ENCODE measurements at places on chromosomes 1 and 21.

DNA sequence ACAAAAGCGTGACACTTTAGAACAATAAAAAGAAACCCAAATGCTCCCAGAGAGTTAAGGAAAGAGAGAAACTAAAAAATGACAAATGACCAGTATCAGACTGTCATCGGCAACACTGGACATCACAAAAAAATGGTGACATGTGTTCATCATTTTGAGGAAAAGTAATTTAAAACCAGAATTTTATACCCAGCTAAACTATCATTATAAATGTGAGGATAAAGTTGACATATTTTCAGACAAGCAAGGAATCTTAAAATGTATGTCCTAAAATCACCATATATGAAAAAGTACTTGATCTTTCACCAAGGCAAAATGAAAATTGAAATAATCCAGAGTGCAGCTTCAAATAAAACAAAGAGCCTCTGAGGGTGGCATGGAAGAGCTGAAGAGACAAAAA lies 1.3 kb upstream of the KRTAP10-11 start:
- DNase-seq, result no peak

DNA sequence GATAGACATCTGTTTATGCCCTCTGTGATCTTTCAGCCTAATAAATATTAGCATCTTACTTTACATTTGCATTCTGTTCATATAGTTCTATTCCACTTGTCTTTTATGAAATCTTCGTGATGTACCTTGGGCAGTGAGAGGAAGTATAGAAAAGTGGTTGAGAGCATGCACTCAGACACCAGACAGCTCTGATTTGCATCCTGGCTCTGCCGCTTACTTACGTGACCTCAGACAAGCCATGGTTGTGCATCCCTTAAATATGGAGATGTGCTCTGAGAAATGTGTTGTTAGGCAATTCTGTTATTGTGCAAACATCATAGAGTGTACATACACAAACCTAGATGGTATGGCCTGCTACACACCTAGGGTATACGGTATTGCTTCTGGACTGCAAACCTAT lies 22.9 kb downstream of the OVGP1 start:
- DNase-seq, result no peak

- peak; percentile 9 for DNase-seq
These were observed 22.1 kb downstream of the SSX2IP start for GRCh38 chr1:84668185-84668584.

GRCh38 chr1:207429963-207430362 lies 24.2 kb upstream of the CR2 start:
- no peak for DNase-seq

GRCh38 chr1:40932006-40932405 lies 47.5 kb upstream of the CTPS1 start:
- no peak for DNase-seq

- DNase-seq, result no peak
These were observed 21.1 kb downstream of the C1orf115 start for GRCh38 chr1:220711056-220711809.

DNA sequence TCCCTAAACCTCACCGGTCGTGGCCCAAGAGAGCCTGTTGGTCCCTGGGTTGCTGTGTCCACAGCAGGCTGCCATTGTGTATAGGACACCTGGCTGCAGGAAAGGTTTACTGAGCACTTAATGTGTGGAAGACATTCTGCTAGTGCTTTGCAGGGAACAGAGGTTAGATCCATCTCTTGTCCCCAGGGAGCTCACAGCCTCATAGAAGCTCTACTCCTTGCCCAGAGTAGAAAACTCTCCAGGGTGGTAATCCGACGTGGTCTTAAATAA lies 16.9 kb upstream of the ALPL start:
- no peak for DNase-seq

DNA sequence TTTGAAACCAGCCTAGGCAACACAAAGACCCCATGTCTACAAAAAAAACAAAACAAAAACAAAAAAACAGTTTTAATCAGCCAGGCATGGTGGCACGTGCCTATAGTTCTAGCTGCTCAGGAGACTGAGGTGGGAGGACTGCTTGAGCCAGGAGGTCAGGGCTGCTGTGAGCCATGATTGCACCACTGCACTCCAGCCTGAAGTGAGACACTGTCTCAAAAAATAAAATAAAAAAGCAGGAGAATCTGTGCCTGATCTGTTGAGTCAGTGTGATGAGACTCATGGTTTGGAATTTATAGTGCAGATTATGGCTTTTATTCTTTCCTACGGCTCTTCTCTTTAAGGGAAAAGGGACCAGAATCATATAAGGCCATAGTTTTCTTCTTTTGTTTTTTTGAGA lies 16.5 kb downstream of the TRIT1 start:
- peak; percentile 90 for DNase-seq

GRCh38 chr1:36530261-36530660 lies 47.5 kb upstream of the CSF3R start:
- no peak for DNase-seq

- DNase-seq, result no peak
These were observed 3.8 kb downstream of the LMX1A start for GRCh38 chr1:165352442-165353293.

- peak; percentile 37 for DNase-seq
These were observed 22.2 kb upstream of the ITPKB start for GRCh38 chr1:226761322-226761721.

DNA sequence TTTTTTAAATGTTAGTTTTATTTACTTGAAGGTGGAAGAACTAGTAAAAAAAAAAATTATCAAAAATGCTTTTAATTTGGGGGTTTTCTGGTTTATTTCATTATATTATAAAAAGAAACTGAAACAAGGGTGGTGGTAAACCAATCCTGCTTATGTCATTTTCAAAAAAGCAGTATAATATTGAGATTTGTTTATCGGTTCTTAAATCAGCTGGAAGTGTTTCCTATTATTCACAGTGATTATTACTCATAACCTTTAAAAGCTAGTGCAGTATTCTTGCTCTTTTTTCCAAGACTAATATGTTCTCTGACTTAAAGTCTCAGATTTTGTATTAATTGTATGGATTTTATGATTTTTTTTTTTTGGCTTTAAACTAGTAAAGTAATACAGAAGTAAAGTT lies 5.4 kb upstream of the LRRC40 start:
- DNase-seq, result peak; percentile 65

GRCh38 chr1:47962750-47963492 lies 34.3 kb downstream of the TRABD2B start:
- no peak for DNase-seq

DNA sequence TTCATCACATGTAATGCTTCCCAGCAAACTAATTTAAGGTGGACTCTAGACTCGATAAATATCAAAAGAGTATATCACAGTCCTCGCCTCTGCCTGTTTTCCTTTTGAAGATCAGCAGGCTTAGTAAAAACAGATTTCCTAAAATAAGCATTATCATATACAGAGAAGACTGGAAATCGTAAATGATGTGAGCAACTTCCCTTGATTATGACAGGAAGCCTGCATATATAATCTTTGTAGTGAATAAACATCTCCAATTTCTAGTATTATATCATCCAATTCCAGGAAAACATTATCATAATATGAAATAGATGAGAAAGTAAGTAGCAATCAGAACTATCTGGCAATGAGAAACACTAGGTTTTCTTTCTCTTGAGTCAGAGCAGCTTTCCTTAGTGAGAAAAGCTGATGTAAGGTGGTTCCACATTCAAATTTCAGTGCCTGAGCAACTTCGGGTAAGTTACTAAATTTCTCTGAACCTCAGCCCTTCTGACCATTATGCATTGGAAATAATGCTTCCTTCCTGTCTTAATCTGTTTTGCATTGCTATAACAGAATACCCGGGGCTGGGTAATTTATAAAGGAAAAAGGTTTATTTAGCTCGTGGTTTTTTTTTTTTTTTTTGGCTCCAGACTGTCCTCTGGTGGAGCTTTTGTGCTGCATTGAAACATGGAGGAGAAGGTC lies 12.6 kb upstream of the POU2F1 start:
- no peak for DNase-seq

- peak; percentile 22 for DNase-seq
These were observed 66.7 kb downstream of the PATJ start for GRCh38 chr1:61808968-61809367.

DNA sequence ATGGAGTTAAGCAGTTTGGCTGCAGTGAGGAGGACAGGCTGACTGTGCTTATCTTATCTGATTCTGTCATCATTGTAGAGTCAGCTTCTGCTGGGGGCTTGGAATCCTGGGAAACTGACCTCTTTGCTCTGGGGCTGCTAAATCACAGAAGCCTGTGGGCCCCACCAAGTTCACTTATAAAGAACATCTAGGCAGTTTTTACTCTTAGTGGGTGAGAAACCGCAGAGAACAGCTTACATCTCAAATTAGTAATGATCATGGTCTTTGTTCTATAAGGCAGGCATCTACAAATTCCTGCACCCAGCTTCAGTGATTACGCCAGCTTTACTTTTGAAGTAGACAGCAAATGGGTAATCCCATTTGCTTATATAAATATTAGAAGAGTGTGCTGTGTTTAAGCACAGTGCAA lies 75.7 kb downstream of the ZC3H11B start:
- DNase-seq, result no peak

DNA sequence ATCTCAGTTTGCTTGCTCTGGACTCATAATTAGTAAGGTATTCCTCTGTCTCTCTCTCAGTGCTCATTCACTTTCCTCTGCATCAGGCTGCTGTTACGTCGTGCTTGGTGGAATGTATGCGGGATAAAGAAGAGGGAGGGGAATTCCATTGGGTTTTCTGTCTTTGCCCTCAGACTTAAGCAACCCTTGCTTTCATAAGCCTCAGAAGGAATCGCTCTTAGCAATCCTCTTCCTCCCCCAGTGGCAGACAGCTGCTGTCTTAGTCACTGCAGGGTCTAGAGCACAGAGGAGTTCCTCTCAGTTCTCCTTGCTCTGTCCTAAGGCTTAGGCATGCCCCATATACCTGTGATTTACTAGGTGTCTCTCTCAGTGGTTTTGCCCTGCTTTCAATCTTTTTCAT lies 19.1 kb upstream of the NTMT2 start:
- peak; percentile 87 for DNase-seq

DNA sequence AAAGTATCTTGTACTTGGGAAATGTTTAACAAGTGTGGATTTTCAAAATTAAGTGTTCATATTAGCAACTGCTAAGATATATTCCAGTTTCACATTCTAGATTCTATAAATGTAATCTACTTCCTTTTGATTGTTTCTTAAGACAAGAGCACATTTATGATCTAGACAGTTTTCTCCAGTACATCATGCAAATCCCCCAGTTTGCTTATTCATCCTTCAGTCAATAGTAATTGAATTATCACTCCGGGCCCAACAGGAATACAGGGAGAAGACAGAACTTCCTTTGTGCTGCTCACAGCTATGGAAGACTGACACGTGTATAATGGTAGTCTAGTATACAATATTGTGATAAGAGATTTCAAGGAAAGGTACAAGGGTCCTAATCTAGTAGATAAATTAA lies 14.5 kb downstream of the PLA2G4A start:
- no peak for DNase-seq

DNA sequence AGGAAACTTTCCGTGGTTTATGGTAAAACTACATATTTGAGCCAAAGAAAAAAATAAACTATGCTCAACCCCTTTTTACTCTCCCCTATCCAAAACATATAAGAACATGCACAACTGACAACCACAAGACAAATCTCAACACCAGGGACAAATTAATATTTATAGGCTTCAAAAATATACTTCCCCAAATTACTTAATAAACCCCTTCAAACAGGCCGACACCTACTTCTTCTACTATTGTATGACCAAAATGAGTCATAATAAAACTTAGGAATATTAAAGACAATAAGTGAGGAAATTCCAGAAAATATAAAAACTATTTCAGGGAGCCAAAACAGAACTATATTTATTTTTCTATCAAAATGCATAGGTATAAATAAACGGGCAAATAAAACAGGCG lies 71.5 kb downstream of the TGFBR3 start:
- DNase-seq, result no peak

DNA sequence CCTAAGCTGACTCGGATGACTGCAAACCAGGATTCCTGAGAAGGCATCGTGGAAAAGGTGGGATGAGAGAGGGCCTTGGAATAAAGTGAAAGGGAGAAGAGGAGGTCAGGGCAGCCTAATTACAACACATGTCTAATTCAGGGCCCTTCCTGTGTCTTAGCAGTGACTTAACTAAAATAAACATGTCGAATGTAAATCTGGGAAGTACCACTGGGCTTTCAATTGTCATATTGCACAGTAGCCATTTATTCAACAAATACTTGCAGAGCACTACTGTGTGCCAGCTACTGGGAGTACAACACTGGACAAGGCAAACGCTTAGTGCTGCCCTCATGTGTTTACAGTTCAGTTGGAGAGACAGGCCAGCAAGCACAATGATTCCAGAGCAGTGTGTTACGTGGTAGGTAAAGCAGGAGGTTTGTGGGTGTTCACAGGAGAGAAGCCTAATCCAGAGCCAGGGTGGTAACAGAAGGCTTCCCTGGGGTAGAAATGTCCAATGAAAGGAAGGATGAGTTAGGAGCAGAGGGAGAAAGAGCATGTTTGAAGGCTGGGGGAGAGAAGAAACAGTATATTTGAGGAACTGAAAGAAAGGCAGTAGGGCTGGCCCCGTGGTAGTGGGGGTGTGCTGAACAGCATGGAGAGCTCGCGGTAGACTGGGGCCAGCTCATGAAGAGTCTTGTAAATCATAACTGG lies 38.0 kb upstream of the RASAL2 start:
- DNase-seq, result no peak

DNA sequence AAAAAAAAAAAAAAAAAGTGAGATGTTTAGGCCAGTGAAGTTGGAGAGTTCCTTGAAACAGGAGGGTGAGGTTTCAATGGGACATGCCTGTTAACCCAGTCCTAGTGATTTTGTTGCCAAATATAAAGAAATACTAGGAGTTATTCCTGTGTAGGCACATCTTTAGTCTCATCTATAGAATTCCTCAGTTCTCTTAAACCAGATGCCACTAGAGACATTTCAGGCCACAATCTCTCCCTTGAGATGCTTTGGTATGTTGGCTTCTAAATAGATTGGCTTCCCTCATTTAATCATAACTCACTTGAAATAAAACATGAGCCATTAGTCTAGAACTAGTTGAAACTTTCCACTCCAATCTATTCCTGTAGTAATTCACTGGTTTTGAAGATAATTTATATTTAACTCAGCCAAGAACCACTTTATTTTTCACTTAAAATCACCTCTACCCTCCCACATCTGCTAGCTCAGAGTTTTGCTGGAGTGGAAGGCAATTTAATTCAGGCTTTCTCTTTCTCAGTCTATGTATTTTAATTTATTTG lies 29.8 kb downstream of the GPR137B start:
- no peak for DNase-seq

DNA sequence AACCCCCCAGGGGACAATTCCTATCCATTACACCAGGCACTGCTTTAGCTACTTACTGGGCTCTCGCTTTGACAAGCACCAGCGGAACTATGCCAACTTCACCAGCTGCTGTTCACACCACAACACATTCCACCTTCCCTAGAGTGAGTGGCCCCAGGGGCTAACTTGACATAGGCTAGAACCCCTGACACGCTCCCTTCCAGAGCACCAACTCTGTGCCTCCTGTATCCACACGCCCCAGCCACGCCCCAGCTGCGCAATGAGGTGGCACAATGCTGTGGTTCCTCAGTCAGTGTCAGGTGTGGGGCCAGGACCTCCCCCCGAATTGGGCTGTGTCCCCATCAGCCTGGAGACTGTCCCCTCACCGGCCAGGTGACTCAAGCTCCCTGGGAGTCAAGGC lies 11.7 kb upstream of the FGR start:
- DNase-seq, result no peak
